ENCODE measurements at places on chromosomes 11 and 22.
A peak's percentile ranks its signal among the peaks of the same experiment; 100 is the strongest.

GRCh38 chr22:44448271-44448830 is 49.7 kb downstream of the RTL6 start:
- DNase-seq, result no peak

DNA sequence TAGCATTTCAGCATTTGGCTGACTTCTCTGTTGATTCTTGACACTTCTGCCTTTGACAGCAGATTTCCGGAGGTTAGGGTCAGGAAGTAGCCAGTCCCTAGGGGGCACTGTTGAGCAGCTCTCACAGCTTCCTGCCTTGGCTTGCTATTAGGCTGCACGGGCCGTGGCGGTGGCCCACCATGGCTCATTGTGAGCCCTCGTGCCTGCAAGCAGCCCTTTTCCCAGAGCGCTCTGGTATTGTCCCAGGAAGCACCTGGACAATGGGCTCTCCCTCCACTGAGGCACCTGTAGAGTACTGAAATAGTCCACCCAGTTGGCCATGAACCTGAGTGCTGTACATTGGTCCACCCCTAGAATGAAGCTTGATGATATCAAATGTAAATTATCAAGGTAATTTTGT is 100.2 kb upstream of the GAL start:
- DNase-seq, result peak; percentile 19

DNA sequence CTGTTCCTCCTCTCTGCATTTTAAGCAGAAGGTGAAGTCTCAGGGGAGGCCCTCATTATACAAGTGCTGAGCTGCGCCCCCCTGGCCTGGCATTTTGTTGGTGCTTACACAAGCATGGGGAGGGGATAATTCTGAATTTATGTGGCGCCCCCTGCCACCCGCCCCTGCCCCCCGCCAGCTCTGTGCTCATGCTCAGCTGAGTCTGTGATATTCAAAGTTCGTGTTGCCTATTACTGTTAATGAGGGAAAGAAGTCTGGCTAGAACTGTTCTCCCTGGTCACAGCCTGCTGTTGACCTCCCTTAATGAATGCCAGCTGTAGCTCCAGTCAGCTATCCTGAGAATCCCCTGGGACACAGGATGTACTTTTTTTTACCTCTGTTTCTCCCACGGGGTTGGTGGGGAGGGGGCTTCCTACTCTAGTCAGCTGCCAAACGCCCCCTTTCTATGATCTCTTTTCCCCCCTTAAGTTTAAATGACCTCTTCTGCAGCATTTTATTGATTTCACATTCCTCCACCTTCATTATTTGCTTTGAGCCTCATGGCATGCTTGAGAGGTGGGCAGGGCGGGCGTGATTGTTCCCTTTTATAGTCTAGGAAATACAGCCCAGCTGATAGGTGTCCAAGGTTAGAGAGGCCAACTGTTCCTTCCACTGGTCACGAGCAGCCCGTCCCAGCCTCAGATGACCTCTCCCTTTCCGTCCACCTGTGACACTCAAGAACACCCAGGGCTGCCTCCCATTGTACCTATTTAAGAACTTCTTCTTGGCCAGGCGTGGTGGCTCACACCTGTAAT is 12.2 kb downstream of the USP2 start:
- no peak for DNase-seq

- no peak for DNase-seq
Measured at GRCh38 chr22:21067075-21067900, 21.5 kb downstream of the LRRC74B start.

GRCh38 chr22:40396882-40397281 is 26.5 kb downstream of the SGSM3 start:
- no peak for DNase-seq

DNA sequence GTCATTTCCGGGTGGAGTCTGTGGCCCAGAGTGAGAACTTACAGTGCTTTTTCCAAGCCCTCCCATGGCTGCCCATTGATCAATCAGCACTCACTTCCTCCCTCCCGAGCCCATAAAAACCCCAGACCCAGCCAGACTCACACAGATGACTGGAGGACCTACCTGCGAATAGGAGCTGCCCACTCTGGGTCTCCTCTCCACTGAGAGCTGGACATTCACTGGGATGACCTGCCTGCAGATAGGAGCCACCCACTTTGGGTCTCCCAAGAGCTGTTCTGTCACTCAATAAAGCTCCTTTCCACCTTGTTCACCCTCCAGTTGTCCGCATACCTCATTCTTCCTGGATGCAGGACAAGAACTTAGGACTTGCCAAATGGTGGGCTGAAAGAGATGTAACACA is 56.0 kb upstream of the B3GNT6 start:
- DNase-seq, result no peak

GRCh38 chr22:34113381-34113780 is 193.1 kb upstream of the LARGE1 start:
- DNase-seq, result no peak

- no peak for DNase-seq
Measured at GRCh38 chr11:9760193-9760575, 96.3 kb downstream of the SWAP70 start.

DNA sequence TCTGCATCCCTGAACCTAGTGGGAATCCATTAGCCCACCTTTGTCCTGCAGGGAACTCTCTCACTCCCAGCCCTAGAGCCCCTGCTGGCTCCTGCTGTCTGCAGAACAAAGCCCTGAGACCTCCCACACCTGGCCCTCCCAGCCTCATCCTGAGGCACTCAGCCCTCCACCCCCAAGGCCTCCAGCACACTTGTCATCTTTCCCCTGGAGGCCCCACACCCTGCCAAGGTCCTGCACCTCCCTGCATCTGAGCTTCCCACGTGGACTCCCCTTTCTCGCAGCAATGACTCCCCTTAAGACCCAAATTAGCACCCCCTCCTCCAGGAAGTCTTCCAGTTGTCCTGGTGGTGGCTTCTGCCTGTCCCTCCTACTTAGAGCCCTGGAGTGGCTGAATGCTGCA is 42.3 kb upstream of the LINC01488 start:
- no peak for DNase-seq

GRCh38 chr11:66495401-66495854 is 15.0 kb upstream of the BBS1 start:
- no peak for DNase-seq

- no peak for DNase-seq
Measured at GRCh38 chr11:126627421-126627820, 271.9 kb downstream of the ST3GAL4 start.

- no peak for DNase-seq
Measured at GRCh38 chr11:70204466-70204799, 1.3 kb downstream of the FADD start.

- no peak for DNase-seq
Measured at GRCh38 chr11:119248750-119249670, 42.9 kb downstream of the CBL start.

DNA sequence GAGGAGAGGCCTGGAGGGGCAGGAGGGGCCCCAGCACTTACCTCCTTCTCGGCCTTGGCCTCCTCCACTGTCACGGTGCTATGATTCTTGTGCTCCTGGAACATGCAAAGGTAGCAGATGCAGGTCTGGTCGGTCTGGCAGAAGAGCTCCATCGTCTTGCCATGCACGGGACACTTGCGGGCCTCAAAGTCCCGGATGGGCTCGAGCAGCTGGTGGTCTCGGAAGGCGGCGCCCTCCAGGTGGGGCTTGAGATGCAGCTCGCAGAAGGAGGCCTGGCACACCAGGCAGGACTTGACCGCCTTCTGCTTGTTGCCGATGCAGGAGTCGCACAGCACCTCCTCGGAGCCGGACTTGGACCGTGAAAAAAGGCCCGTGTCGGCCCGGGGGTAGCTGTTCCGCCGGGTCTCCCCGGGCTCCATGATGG is 714 bp downstream of the TRIM29 start:
- no peak for DNase-seq

GRCh38 chr11:555227-555779 is 5.2 kb downstream of the LMNTD2 start:
- DNase-seq, result no peak

- DNase-seq, result no peak
Measured at GRCh38 chr11:68651208-68651984, 32.9 kb upstream of the GAL start.

DNA sequence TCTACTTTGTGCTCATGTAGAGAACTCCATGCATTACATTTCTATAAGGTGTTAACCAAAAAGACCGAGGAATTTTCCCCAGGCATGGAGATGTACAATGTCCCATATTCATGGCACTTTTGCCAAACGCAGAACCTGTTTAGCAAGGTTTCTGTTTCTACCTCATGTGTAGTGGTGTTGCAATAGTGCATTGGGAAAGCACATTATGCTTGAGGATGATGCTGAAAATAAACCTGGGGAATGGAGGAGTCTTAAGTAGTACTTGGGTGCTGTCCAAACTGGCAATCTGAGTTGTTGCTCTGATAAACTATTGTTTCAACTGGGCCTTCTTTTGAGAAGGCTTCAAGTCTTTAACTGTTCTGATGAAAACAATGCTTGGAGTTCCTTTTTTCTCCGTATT is 11.5 kb upstream of the MUC15 start:
- no peak for DNase-seq

- DNase-seq, result no peak
Measured at GRCh38 chr22:24466716-24467328, 28.3 kb upstream of the UPB1 start.

DNA sequence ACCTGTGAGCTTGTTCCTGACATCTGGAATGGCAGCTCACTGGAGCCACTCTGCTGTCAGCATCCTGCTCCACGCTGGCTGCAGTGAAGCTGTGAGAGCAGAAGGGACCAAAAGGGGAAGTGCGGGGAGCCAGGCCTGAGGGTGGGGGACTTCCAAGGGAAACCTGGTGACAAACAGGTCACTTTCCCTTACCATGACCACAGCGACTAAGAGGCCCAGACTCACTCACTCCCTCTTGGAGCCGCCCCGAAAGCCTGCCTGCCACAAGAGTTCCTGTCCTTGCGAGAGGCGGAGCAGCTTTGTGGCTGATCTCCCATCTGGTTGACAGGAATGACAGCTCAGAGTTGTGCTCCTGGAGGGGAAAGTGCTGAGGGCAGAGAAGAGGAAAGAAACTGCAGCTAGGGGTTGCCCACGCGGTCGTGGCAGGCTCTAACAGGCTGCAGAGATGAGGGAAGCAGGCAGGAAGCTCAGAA is 183.8 kb upstream of the NTM start:
- DNase-seq, result no peak

- no peak for DNase-seq
Measured at GRCh38 chr11:68036717-68037239, 2.0 kb upstream of the TCIRG1 start.

- no peak for DNase-seq
Measured at GRCh38 chr22:39845529-39845928, 48.0 kb downstream of the ENTHD1 start.

DNA sequence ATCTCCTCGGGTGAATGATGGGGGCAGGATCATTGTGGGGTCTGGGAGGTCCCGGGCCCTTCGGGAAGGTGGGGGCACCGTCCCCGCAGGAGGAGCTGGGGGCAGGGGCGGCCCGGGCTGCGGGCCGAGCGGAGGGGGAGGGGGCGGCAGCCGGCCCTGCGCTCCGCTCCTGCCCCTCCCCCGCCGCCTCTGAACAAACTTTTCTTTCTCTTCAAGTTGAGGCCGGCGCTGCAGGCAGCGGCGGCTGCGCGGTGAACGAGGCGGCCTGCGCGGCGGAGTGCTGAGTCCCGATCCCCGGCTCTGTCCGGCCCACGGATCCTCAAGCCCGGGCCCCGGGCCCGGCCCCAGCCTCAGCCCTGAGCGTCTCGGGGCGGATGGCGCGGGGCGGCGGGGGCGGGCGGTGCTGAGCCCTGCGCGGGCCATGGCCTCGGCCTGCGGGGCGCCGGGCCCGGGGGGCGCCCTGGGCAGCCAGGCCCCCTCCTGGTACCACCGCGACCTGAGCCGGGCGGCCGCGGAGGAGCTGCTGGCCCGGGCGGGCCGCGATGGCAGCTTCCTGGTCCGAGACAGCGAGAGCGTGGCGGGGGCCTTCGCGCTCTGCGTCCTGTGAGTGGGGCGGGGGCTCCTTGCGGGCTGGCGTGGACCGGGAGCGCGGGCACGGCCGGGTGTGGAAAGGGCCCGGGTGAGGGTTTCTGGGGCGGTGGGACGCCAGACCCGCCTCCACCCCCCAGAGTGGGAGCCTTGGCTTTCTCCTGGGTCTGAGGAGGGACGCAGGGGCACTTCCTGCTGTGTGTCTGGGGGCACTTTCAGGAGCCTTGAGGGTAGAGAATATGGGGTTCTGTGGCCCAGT is at the start of gene INPPL1:
INPPL1 (plus strand) TSS at position 204 of the 847 bp plus-strand sequence; CDS start at position 422, 218 bp downstream.
- DNase-seq, result no peak

DNA sequence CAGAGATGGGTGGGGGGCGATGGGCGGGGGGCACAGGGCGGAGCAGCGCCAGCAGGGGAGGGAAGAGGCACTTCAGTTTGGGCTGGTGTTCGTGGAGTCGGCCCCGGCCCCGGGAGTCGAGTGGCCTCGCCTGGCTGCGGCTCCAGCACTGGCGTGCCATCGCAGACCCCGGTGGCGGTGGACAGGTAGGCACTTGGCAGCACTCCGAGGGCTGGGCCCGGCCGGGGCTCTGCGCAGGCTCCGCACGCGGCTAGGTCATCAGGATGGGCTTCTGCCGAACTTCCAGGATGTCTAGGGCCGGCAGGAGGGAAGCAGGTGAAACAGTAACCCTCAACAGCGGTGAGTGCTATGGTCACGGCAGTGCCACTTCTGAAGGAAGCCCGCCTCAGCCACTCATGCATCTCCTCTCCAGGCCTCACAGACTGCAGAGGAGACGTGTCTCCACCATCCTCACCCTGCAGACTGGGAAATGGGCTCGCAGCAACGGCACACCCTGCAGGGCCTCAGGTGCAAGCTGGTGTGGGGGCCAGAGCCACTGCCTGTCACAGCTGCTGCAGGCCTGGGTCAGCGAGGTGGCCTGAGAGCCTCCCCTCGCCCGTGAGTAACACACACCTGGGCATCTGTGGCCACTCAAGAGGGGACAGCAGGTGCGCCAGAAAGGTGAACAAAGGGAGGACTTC is 33.3 kb downstream of the NUP50 start:
- DNase-seq, result no peak

DNA sequence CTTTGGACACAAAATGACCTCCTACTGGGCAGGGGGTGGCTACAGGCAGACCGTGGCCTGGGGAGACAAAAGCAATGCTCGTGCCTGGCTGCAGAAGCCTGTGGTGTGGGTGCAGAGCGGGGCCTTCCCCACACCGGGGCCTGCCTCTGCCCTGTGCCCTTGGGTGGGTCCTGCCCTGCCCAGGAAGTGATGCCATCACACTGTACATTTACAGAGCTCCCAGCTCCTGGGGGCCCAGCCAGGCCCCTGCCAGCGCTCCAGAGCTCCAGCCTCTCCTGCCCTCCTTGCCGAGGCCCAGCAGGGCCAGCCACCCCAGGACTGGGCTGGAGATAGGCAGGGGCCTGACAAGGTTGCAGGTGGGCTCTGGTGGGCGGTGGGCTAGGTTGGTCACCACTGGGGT is 40.1 kb downstream of the MUC5B start:
- DNase-seq, result no peak

DNA sequence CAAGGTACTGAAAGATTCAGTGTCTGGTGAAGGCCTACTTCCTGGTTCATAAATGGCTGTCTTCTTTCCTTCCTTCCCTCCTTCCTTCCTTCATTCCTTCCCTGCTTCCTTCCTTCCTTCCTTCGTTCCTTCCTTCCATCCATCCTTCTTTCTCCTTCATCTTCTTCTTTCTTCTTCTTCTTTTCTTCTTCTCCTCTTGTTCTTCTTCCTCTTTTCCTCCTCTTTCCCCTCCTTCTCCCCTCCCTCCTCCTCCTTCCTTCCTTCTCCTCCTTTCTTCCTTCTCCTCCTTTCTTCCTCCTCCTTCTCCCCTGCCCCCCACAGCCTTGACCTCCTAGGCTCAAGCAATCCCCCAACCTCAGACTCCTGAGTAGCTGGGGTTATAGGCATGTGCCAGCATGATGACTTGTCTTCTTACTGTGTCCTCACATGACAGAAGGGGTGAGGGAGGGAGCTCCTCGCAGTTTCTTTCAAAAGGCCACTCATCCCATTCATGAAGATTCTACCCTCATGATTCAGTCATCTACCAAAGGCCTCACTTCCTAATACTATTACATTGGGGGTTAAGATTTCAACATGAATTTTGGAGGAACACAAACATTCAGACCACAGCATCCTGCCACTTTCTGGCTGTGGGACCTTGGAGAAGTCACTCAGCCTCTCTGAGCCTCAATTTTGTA is 22.6 kb upstream of the CCDC134 start:
- DNase-seq, result no peak
